NCI-H69 (cell line): ENCODE measurements at places on chromosomes 13 and 19.
A peak's percentile ranks its signal among the peaks of the same experiment; 100 is the strongest.

DNA sequence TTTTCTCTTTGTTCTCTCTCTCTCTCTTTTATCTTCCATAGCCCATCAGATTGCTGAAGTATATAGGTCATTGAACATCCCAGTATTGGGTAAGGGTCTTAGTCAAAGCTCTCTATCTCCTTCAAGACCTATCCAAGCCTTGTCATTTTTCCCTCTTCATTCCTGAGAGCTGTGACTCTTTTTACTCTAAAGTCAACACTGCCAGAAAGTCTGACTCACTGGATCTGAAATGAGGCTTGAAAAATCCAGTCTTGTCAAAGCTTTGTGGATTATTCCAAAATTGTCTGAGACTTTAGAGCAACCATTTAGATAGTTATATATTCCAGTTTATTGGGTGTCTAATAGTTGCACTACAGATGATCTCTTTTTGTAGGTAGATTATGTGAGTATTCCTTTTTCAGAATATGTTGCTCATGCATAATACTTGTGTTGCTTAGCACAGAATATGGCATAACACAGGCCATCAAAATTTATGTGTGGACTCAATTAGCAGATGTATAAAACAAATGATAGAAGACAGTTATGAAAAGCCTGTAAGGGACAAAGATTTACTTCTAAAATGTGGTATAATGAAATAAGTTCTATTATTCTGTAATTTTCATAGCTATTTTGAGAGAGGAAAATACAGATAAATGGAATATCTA is 389.3 kb upstream of the PCDH9 start:
- DNase-seq, result peak; percentile 21

GRCh38 chr13:105969761-105970160 is 565.7 kb downstream of the EFNB2 start:
- DNase-seq, result no peak

- DNase-seq, result peak; percentile 23
Measured at GRCh38 chr13:26539738-26540292, 17.7 kb upstream of the WASF3 start.

- no peak for DNase-seq
Measured at GRCh38 chr13:51444922-51445321, 7.9 kb downstream of the INTS6 start.

DNA sequence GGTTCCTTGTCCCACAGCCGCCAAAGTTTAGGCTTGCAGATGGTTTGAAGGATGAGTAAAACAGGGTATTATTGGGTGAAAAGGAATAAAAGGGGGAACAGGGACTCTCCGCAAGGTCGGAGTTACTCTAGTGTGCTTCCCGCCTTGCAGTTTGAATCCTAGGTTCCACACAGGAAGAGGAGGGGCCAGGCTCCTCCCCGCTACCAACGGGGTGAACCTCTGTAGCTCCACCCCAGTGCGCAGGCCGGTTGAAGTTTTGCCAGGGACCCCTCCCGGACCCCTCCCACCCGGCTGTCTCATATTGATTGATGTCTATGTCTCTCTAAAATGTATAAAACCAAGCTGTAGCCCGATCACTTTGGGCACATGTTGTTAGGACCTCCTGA is 11.6 kb upstream of the GTF2F2 start:
- DNase-seq, result peak; percentile 2
